ENCODE measurements at places on chromosomes 6 and 20.

GRCh38 chr6:24568683-24569082 lies 73.9 kb downstream of the ALDH5A1 start:
- no peak for DNase-seq

DNA sequence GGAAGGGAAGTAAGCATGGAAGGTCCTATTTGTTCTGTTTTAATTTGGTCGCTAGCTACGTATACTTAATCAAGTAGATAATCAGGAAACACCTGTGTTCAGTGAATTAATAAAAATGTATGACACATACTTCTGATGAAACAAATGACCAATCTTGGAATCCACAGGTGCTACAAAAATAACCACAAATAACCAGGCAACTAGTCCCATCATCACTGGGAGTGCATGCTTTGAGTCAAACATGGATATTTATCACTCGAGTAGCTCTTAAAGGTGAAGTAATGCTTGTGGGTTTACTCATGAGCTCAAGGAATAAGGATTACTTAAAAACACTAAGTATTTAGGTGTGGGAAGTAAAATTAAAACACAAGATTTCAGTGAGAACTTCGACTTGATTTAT lies 285.6 kb upstream of the ID4 start:
- no peak for DNase-seq

DNA sequence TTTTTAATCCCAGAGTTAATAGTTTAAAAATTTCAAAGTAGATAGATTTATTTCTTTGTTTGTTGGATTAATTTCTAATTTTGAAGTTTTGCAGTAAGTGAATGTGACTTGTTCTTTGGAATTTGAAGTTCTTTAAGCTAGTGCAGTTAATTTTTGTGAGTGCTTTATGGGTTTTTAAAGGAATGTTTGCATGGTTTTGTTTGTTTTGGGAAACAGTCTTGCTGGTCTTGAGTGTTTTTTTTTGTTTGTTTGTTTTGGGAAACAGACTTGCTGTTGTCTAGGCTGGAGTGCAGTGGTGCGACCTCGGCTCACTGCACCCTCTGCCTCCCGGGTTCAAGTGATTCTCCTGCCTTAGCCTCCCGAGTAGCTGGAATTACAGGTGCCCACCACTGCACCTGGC lies 9.5 kb downstream of the PANK2 start:
- DNase-seq = no peak

DNA sequence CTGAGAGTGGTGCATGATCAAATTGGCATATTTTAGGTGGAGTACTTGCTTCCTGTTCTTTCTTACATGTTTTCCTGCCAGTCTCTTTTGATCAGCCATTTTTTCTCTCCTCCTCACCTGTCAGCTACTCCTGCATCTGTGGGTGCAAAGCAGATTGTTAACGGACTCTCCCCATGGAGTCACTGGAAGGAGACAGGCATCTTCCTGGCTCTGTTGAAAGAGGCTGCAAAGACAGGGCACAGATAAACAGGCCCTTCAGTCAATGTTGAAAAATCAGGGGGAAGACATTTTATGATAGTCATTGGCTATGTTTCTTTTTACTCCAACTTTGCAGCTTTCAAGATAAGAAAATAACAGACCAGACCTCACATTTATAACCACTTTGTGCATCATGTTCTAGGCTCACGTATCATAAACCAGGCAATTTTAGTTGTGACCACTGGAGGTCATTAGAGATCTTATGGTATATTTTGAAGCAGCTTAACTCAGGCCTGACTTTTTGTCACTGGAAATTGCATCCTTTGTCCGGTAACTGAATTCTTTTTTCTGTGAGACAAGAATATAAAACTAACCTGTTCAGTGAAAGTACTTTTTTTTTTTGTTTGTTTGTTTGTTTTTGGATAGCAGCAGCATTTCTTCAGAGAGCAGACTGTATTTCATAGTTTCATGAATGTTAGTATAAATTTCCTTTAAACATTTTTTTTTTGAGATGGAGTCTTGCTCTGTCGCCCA lies 20.1 kb downstream of the ECT2L start:
- DNase-seq = no peak

- DNase-seq = no peak
Measured at GRCh38 chr6:73538116-73538779, 17.4 kb upstream of the EEF1A1 start.

- DNase-seq = no peak
Measured at GRCh38 chr20:57849121-57849520, 139.3 kb upstream of the PMEPA1 start.

GRCh38 chr6:73610444-73611275 lies 43.1 kb downstream of the SLC17A5 start:
- DNase-seq = no peak

GRCh38 chr6:147508042-147508865 lies at the start of gene SAMD5:
TSS of gene SAMD5 (plus strand) at chr6:147508690. CDS start at chr6:147508929, 239 bp downstream.
- no peak for DNase-seq
